Activated T-cell treated with anti-CD3 and anti-CD28 coated beads, Interleukin-2, amount 50 U/mL, for 72 hours (primary cell): ENCODE measurements at places on chromosomes 2 and 18. TPM values are rescaled to one million over a fixed set of nuclear protein-coding genes. Genes with fewer than 3 reads are reported as not detected.

DNA sequence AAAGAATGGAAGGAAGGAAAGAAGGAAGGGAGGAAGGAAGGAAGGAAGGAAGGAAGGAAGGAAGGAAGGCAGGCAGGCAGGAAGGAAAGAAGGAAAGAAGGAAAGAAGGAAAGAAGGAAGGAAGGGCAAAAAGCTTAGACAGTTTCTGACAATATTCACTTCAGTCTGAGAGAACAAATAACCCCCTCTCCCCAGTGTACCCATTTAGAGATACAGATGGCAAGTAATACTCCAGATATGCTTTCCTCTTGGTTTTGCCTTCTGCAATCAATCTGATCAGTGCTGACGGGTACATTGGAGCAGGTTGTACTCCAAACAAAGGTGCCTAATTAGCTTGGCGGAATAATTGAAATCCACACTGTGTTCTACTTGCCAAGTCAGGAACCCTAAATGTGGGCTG, 534.6 kb upstream of the TMEFF2 start:
- H3K4me1 ChIP-seq = no peaks in the 10 kb centered on the region
- DNase-seq = no peak
- no peaks in the 10 kb centered on the region for H3K27me3 ChIP-seq

- H3K36me3 ChIP-seq = no peaks in the 10 kb centered on the region
- H3K4me1 ChIP-seq = no peaks in the 10 kb centered on the region
- DNase-seq = no peak
- H3K27ac ChIP-seq = no peak overlapping the region
Observed at GRCh38 chr2:18245375-18245774, 315.1 kb downstream of the RDH14 start.

DNA sequence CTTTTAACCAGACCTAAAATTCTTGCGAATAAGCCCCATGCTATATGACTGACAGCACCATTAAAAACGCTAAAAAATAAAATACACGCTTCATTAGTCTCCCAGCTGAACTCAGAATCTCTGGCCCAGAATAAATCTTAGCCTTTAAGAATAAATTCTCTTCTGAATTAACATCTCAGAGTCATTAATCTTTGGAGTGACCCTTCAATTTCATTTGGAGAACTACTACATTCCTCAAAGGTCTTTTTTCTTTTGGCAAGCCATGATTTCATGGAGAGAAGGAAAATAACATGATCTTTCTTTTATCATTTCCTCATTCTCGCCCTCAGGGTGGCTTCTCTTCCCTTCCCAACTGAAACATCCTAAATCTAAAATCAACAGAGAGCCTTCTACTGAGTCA, 259.0 kb downstream of the AFF3 start:
- no peaks in the 10 kb centered on the region for H3K27me3 ChIP-seq
- DNase-seq = no peak
- H3K4me3 ChIP-seq = no peak overlapping the region

DNA sequence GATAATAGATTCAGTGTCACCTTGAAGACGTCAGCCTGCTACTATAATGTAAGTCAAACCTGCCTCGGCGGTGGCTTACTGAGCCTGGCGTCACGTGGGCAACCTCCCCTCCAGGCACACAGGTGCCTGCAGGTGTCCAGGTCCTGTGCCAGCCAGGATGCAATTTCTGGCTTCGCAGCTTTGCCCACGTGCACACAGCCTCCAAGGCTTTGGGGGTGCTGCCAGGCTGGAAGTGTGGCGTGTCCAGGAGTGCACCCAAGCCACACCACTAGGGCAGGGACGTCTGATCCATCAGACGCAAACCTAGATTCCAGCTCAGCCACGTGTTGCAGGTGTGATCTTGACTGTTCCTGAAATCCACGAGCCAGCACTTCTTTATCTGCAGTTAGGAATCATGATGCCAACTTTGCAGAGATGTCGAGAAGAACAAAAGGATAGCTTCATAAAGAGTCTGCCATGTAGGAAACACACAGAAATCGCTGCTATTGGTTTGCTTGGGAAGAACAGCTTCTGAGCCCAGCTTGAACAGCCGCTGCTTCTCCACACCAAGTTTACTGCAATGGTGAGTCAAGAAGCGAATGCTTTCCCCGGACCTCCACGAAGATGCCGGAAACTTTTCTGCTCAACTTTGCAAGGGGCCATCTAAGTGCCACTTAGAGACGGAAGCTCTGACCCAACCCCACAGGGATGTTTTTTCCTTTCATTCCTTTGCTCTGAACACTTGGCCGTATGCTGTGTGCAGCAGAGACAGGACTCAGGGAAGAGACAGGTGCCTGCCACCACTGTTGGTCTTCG, 84.2 kb upstream of the SALL3 start:
- H3K27ac ChIP-seq = no peak overlapping the region
- no peaks in the 10 kb centered on the region for H3K27me3 ChIP-seq
- no peaks in the 10 kb centered on the region for H3K36me3 ChIP-seq
- no peak overlapping the region for H3K4me3 ChIP-seq

Gene CEP76
- total RNA-seq = 16.0 TPM

GRCh38 chr18:48336332-48336731, 72.9 kb downstream of the ZBTB7C start:
- DNase-seq = no peak
- no peaks in the 10 kb centered on the region for H3K4me1 ChIP-seq
- H3K4me3 ChIP-seq = no peak overlapping the region
- H3K27ac ChIP-seq = no peak overlapping the region
- H3K27me3 ChIP-seq = no peaks in the 10 kb centered on the region

Gene TSGA10
- 14.4 TPM for total RNA-seq

GRCh38 chr2:1571477-1572417, 158.5 kb downstream of the TPO start:
- peaks cover 3% of the 10 kb centered on the region for H3K36me3 ChIP-seq
- H3K27ac ChIP-seq = no peak overlapping the region
- H3K4me1 ChIP-seq = no peaks in the 10 kb centered on the region
- H3K4me3 ChIP-seq = no peak overlapping the region
- no peak for DNase-seq

Gene RBM45
- 10.8 TPM for total RNA-seq

- H3K27ac ChIP-seq = peak overlapping the region; percentile 60
- H3K4me3 ChIP-seq = no peak overlapping the region
- no peaks in the 10 kb centered on the region for H3K36me3 ChIP-seq
- DNase-seq = no peak
Observed at GRCh38 chr2:64582774-64583340, 58.7 kb downstream of the AFTPH start.

DNA sequence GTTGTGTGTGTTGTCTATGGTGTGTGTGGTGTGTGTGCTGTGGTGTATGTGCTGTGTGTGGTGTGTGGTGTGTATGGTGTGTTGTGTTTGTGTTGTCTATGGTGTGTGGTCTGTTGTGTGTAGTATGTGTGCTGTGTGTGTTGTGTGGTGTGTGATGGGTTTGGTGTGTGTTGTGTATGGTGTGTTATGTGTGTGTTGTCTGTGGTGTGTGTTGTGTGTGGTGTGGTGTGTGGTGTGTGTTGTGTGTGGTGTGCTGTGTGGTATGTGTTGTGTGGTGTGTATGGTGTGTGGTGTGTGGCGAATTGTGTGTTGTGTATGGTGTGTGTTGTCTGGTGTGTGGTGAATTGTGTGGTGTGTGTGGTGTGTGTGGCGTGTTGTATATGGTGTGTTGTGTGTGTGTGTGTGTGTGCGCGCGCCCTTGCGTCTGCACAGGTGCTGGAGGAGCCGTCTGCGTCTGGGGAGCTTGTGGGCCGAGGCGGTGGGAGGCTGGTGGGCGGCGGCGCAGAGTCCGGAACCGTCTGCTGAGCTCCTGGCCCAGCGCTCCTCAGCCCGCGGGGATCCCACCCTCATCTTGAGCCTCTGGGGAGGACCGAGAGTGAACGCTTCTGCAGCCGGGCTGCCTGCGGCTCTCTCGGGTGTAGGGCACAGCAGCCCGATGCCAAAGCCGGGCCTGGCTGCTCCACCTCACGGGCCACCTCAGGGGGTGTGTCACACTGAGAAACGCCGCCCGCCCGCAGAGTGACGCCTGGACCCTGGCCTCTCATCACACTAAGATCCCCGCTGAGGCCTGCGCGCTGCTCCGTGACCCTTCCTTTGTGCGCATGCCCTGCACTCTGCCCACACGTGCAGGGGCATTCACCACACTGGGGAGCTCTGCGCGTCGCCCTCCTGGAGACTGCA, 8.8 kb upstream of the ADI1 start:
- no peak overlapping the region for H3K27ac ChIP-seq

GRCh38 chr2:7117076-7117475, 199.9 kb downstream of the RNF144A start:
- no peak overlapping the region for H3K27ac ChIP-seq
- H3K4me1 ChIP-seq = peaks cover 7% of the 10 kb centered on the region
- no peaks in the 10 kb centered on the region for H3K27me3 ChIP-seq
- H3K4me3 ChIP-seq = no peak overlapping the region

GRCh38 chr2:240023792-240024191, 1.4 kb downstream of the NDUFA10 start:
- H3K27me3 ChIP-seq = peaks cover 5% of the 10 kb centered on the region
- H3K4me3 ChIP-seq = peak overlapping the region; percentile 99
- H3K4me1 ChIP-seq = peaks cover 27% of the 10 kb centered on the region
- H3K36me3 ChIP-seq = peaks cover 13% of the 10 kb centered on the region
- no peak for DNase-seq

Gene RGPD4
- total RNA-seq = not detected

Gene IL36G
- total RNA-seq = not detected

DNA sequence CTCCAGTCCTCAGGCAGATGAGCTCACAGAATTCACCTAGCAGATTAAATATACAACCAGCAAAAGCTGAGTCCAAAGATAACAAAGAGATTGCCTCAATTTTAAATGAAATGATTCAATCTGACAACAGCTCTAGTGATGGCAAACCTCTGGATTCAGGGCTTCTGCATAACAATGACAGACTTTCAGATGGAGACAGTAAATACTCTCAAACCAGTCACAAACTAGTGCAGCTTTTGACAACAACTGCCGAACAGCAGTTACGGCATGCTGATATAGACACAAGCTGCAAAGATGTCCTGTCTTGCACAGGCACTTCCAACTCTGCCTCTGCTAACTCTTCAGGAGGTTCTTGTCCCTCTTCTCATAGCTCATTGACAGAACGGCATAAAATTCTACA, 86.0 kb downstream of the PTRHD1 start:
- no peak for DNase-seq
- H3K36me3 ChIP-seq = peaks cover 7% of the 10 kb centered on the region
- no peak overlapping the region for H3K27ac ChIP-seq
- no peaks in the 10 kb centered on the region for H3K4me1 ChIP-seq

Gene ALPP
- total RNA-seq = not detected
